ENCODE measurements at places on chromosomes 12 and 14.

DNA sequence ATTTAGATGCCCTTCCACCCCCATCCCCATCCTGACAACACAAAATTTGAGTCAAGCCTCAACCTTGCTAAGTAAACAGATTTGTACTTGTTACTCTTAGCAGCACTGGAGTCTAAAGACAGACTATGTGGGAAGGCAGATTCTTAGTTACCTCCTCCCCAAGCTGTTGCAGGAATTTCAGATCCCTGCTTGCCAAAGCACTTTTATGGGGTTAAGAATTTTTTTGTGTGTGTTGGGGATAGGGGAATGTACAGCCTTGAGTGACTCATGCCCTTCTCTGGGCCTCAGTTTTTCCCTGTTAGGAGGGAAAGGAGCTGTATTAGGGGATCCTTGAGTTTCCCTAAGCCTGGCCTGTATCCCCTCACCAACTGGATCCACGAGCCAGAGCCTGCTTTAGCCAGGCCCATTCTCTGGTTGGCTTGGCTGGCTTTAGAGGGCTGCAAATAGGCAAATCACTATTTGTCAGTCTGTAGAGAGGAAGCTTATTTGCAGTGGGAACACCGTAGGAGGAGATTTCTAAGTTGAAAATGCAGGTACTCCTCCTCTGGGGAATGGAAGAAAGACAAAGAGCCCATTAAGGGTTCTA is 27.7 kb upstream of the RNU6-8 start:
- DNase-seq: no peak
- no peak overlapping the region for H3K27ac ChIP-seq
- peaks cover 11% of the 10 kb centered on the region for H3K4me1 ChIP-seq
- no peaks in the 10 kb centered on the region for H3K36me3 ChIP-seq

GRCh38 chr14:80206351-80207080 is 4.8 kb downstream of the DIO2 start:
- no peak overlapping the region for H3K4me3 ChIP-seq
- no peaks in the 10 kb centered on the region for H3K36me3 ChIP-seq
- no peaks in the 10 kb centered on the region for H3K4me1 ChIP-seq
- no peak overlapping the region for H3K27ac ChIP-seq
- DNase-seq: no peak

DNA sequence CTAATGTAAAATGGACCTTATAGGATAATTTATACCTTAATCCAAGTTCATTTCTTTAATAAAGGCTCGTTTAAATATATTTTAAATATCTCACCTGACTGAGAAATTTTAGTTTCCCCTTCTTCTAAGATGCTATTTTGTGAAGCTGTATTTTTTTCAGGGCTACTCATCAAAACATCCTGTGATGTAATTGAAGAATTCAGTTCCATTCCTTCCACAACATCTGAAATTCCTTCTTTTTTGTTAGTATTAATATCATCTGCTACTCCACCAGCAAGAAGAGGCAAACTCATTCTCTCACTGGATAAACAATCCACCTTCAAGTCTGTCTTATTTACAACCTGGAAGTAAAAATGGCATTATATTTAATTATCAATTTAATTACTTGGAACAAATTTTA is 22.5 kb downstream of the LGALS3 start:
- H3K27me3 ChIP-seq: no peaks in the 10 kb centered on the region
- no peak overlapping the region for H3K27ac ChIP-seq
- H3K36me3 ChIP-seq: peaks cover 6% of the 10 kb centered on the region
- no peaks in the 10 kb centered on the region for H3K4me1 ChIP-seq
- H3K4me3 ChIP-seq: no peak overlapping the region
- DNase-seq: no peak

DNA sequence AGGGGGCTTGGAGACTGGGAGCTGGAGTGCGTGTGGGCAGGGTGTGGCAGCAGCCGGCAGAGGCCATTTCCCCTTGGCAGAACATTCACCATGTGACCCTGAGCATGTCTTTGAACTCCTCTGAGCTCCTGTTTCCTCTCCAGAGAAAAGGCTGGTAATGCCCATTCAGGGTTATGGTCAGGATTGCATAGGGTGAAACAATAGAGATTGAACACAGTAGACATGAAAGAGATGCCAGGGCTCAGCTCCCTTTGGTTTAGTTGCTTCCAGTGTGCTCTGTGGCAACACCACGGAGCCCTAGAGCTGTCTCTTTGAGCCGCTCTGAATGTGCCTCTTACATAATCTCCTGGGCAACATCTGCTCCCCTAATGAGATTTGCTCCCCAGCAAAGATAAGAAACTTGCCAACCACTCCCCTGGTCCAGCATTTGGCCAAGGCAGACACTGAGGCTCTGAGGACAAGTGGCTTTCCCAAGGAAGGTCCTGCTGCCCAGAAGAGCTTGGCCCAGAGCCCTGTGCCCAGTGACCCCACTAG is 4.6 kb downstream of the IFI27 start:
- H3K4me1 ChIP-seq: peaks cover 4% of the 10 kb centered on the region
- H3K27ac ChIP-seq: no peak overlapping the region
- no peaks in the 10 kb centered on the region for H3K36me3 ChIP-seq
- H3K4me3 ChIP-seq: no peak overlapping the region

All from type B pancreatic cell (in vitro differentiated cells).